ENCODE measurements at places on chromosomes 7 and 10. TPM values are rescaled to one million over a fixed set of nuclear protein-coding genes. Genes with fewer than 3 reads are reported as not detected.

Gene SERPINE1
- not detected for total RNA-seq

Gene HOGA1
- total RNA-seq: not detected

Gene MARCHF5
- 36.1 TPM for total RNA-seq

Gene ADRA2A
- 0.05 TPM for total RNA-seq

Gene TMEM273
- total RNA-seq: 1.8 TPM
